Esophagus squamous epithelium (tissue), 5 donors: ENCODE measurements at places on chromosomes 2 and 18. TPM values are rescaled to one million over a fixed set of nuclear protein-coding genes. Genes with fewer than 3 reads are reported as not detected.

NCKAP5 gene
- 6.9 TPM for total RNA-seq

MROH2A gene
- 2.1 TPM for total RNA-seq

UGT1A10 gene
- total RNA-seq, result 18.5 TPM

PROKR1 gene
- total RNA-seq, result not detected

TMEM169 gene
- total RNA-seq, result 0.19 TPM

CTDP1 gene
- 15.6 TPM for total RNA-seq
